Activated CD4-positive, alpha-beta T cell treated with anti-CD3 and anti-CD28 coated beads for 24 hours (primary cell): ENCODE measurements at places on chromosomes 2 and 18.
A peak's percentile ranks its signal among the peaks of the same experiment; 100 is the strongest.

DNA sequence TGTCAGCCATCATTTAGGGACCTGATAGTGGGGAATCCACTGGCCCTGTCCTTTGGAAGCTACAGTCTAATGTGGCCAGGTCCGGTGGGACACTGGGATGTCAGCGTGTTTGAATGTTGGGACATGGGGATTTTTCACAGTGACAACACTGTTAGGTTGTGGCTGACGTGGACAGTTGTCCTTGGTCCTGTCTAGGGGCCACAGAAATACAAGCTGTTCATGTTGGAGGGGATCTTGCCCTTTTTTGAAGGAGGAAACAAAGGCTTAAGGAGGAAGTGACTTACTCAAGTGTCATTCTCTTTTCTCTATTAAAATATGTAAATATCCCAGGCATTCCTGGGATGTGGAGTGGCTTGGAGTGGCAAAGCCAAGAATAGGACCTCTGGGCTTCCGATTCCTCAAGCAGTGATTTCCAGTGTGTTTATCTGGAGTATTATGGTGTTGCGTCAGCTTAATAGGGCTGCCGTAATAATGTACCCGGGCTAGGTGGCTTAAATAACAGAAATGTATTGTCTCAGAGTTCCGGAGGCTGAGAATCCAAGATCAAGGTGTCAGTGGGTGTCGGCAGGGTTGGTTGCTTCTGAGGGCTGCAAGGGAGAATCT lies 8.5 kb downstream of the ACOXL start:
- DNase-seq, result no peak

- DNase-seq, result no peak
These were observed 104.7 kb downstream of the GPR39 start for GRCh38 chr2:132521341-132521740.

- DNase-seq, result no peak
These were observed 36.7 kb downstream of the PRKD3 start for GRCh38 chr2:37287966-37288365.

DNA sequence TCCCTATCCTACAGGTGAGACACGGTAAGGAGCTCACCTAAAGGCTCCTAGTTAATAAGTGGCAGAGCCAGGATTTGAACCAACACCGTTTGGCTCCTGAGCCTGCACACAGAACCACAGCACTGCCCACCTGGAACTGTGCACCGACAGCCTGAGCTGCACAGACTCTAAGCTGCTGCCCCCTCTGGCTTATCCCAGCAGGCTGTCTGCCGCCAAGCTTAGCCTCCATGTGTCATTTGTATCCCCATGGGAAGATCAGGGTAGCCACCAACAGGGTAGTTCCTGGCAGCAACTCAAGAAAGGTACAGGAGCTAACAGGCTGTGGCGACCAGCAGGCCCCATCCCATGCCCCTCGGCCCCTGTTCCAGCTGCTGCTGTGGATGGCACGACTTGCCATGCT lies 135.7 kb downstream of the LRRC30 start:
- DNase-seq, result no peak

- no peak for DNase-seq
These were observed 27.9 kb upstream of the FHL2 start for GRCh38 chr2:105426626-105427292.

DNA sequence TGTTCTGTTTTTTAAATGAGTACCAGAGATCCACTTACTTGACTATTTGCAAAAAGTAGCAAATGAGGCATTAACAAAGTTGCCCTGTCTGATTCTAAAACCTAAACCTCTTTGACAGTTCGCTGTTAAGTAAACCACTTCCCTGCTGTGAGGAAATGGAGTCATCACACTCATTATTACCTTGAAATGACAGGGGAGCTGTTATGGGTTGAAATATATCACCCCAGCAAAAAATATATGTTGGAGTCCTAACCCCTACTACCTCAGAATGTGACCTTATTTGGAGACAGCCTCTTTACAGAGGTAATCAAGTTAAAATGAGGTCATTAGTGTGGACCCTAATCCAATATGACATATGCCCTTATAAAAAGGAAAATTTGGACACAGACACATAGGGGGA lies 36.1 kb downstream of the DHRS9 start:
- DNase-seq, result no peak

DNA sequence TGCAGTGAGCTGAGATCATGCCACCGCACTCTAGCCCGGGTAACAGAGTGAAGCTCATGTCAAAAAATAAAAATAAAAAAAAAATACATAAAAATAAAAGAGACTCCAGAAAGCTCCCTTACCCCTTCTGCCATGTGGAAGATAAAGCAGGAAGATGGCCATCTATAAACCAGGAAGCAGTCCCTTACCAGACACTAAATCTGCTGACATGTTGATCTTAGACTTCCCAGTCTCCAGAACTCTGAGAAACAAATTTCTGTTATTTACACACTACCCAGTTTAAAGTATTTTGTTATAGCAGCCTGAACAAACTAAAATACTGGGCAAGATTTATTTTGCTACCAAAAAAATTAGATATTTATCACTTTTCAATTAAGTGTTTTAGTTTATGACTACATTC lies 136.2 kb upstream of the SMAD7 start:
- DNase-seq, result no peak

DNA sequence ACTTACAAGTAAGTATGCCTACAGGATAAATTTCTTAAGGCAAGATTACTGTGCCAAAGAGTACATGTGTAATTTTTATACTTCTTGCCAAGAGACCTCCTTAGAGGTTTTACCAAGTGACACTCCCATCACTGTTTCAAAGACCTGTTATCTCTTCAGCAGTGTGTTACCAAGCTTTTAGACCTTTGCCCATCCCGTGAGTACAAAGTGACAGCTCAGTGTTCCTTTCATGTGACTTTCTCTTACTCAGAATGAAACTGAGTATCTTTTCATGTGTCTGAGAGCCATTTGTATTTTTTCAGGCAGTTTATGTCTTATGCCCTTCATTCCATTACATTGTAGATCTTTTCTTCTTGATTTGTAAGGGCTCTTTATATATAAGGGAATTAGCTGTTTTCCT lies 287.5 kb upstream of the SALL3 start:
- no peak for DNase-seq

DNA sequence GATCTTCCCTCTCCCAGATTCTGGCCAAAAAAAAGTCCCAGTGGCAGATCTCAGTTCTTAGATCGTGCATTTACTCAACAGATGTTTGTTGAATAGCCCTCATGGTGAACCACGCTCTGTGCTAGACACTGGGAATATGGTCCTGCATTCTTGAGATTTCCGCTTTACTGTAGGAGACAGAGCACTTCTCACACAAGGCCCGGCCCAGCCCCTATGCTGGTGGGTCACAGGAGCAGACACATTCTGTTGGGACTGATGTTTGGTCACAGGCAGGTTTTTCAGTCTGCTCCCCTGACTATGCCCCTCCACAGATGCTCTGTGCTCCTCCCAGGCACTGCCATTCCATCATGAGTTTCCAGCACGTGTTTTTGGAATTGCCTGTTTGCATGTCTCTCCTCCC lies 110.9 kb downstream of the RAPGEF4 start:
- DNase-seq, result no peak

DNA sequence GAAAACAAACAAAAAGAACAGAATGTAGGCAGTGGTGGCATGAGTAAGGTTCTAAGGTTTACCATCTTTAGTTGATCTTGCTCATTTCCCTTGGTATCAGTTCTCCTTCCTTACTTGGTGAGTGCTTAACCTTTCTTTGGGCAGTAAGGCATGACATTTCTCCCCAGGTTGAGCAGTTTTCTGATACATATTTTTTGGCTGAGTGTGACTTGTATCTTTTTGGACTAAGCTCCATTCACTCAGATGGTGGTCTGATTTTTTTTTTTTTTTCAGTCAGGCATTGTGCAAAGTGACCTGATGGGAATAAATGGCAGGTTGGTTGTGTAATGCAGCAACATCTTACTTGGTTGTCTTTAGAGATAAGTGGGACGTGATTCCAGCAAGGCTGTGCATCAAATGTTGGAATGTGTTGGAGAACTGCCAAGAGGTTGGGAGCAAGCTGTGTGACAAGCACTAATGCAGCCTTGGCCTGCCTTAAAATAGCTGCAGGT lies 15.1 kb downstream of the SPTBN1 start:
- no peak for DNase-seq

- no peak for DNase-seq
These were observed 5.7 kb upstream of the TET3 start for GRCh38 chr2:73979021-73979420.

DNA sequence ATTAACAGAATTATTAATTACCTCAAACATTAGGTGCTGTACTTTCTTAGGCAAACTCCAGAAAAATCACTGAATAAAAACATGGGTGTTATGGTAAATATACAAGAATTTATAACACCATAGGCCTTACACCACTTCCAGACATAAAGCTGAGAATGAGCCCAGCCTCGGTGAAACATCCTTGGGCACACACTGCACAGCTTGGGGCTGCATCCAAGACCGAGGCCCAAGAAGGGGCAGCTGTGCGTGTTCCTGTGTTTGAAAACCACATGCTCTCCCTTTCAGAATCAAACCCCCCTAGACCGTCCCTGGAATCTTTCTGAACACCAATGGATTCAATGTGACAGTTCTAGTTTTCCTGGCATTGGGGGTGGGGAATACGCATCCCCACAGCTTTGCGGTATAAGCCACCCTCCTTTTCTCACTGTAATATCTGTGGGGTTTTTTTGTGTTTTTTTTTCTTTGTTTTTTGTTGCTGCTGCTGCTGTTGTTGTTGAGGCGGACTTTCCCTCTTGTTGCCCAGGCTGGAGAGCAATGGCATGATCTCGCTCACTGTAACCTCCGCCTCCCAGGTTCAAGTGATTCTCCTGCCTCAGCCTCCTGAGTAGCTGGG lies 12.9 kb downstream of the ERFE start:
- DNase-seq, result no peak

- no peak for DNase-seq
These were observed 189.4 kb upstream of the RND3 start for GRCh38 chr2:150676747-150677383.

DNA sequence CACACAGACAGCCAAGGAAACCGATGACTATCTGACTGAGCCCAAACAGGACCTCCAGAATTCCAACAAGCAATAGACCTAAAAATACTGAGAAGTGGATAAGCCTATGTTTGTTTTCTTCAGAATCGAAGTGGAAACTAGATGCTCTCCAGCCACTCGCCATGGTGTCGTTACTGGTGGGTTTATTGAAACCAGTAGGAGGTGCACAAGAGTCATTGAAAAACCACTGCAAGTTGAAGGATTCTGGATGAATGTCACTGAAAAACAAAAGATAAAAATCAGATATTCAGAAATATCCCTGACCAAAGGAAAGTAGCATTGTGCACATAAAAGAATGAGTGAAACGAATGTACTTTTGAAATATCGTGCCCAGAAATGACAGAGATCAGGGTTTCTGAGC lies 15.3 kb downstream of the TM4SF20 start:
- DNase-seq, result peak; percentile 20

DNA sequence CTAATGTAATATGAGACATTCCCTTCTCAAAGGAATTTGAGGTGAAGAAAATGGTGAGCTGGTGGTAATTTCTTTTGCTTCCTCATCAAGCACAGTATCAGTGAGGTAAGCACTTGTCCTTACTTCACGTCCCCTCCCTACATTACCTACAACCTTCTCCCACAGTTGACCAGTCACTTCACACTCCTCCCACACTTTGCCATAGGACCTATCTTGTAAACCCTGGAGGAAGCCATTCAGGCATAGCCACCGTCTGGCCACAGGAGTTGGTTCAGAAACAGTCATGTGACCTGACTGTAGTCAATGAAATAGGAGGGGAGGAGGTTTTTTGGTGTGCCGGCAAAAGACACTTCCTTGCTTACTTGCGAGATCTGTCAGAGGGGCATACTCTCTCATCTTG lies 12.1 kb downstream of the ACOXL start:
- no peak for DNase-seq

GRCh38 chr18:68714366-68714711 lies 569 bp downstream of the TMX3 start:
- DNase-seq, result no peak

GRCh38 chr2:218015586-218016521 lies 13.1 kb upstream of the TNS1 start:
- no peak for DNase-seq

DNA sequence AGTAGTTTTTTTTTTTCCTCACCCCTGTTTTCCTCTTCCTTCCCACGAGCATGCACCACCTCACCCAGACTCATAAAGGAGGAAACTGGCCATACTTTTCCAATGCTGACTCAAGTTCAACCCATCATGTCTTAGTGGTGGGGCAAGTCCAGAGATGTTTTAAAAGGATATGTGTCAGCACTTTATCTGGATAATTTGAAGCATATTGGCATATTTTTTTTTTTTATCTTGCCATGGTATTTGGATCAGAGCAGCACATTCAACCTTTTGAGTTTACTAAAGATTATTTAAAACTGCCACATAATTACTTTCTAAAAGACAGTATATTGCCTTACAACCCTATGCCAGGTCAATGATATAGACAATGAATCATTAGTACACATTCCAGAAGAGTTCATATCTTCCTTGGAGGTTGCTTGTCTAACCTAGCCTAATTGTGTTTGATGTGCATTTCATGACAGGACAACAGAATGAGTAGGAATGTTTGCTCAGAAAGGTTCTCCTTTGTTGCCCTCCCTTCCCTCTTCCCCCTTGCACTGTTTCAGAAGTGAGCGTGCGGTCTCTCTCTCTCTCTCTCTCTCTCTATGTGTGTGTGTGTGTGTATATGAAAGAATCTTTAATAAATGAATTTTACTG lies 950.7 kb upstream of the FAM98A start:
- no peak for DNase-seq
